ENCODE measurements at places on chromosomes 5 and 9.

DNA sequence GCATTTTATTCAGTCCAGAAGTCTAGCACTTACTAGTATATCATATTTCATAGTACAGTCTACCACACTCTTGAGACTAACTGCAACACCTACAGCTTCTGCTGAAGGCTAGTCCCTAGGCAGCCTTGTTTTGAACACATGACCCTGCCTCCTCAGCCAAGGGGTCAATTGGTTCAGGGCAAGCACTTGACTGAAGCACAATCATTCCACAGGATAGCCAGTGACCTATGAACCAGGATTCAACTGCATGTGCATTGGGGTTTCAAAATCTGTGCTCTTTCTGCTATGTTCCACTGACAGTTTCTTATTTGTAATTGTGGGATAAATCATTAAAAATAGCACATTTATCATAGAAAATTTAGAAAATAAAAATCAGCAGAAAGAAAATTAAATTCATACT, 186.8 kb downstream of the TMEM161B start:
- DNase-seq = no peak

DNA sequence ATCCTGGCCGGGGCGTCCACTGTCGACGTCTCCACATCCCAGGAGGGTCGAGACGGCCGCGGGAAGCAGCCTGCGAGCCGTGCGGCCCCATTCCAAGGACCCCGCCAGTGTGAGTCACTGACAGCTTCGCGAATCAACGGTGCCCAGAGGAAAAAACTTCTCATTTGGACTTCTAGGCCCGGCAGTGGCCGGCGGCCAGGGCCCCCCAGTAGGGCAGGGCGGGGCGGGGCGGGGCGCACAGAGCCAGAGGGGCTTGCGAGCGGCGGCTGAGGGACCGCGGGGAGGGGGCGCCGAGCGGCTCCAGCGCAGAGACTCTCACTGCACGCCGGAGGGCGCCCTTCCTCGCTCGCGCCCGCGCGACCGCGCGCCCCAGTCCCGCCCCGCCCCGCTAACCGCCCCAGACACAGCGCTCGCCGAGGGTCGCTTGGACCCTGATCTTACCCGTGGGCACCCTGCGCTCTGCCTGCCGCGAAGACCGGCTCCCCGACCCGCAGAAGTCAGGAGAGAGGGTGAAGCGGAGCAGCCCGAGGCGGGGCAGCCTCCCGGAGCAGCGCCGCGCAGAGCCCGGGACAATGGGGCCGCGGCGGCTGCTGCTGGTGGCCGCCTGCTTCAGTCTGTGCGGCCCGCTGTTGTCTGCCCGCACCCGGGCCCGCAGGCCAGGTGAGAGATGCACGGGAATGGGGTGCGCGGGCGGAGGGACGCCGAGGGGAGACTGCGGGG, at the start of gene F2R:
TSS of gene F2R (plus strand) at position 391 of the 720 bp plus-strand sequence. CDS start at position 573, 182 bp downstream.
- peak; percentile 33 for DNase-seq

- DNase-seq = no peak
Observed at GRCh38 chr9:75142202-75142601, 53.9 kb downstream of the OSTF1 start.

DNA sequence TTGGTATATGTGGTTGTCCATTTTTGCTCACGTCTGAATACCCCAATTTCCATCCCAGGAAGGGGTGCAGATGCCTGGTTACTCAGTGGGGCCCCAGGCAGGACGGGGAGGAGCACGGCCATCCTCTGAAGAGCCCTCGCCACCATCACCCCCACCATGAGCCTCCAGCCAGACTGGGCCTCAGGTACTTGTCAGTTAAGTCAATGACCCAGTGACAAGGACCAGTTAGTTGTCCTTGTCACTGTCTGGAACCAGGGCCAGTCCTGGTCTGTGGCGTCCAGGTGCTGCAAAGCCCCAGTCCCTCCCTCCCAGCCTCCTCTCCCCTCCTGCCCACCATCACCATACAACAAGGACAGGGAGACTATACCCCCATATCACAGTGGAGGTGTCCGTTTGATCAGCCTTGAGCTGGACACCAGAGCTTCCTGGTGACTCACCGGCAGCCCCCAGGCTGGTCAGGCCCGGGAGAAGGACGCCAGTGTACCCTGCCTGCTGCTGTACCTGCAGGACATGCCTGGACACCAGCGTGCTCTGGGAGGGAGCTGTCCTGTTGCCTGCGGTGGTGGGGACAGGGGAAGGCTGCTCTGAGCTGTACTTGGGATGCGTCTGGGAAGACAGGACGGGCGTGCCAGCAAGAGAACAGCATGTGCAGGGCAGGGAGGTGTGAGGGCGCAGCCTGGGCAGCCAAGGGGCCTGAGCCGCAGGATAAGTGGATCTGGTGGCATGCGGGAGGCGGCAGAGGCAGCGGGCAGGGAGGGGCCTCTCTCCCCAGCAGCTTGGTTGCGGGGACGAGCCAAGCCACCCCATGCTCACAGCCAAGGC, 32.6 kb upstream of the TTLL11 start:
- DNase-seq = no peak

DNA sequence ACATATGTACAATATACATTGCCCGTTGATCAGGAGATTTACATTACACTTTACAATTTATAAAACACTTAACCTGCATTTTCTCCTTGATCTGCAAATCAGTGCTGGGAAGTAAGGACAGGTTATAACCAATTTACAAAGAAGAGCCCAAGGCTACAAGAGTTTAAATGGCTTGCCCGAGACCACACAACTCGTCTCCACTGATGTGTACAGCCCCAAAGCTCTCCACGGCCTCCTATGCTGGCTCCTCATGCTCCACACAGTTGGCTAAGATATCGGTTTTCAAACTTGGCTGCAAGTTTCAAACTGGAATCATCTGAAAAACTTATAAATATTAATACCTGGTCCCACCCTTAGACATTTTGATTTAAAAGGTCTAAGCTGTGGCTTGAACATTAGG, 10.3 kb downstream of the ACTL7B start:
- no peak for DNase-seq

DNA sequence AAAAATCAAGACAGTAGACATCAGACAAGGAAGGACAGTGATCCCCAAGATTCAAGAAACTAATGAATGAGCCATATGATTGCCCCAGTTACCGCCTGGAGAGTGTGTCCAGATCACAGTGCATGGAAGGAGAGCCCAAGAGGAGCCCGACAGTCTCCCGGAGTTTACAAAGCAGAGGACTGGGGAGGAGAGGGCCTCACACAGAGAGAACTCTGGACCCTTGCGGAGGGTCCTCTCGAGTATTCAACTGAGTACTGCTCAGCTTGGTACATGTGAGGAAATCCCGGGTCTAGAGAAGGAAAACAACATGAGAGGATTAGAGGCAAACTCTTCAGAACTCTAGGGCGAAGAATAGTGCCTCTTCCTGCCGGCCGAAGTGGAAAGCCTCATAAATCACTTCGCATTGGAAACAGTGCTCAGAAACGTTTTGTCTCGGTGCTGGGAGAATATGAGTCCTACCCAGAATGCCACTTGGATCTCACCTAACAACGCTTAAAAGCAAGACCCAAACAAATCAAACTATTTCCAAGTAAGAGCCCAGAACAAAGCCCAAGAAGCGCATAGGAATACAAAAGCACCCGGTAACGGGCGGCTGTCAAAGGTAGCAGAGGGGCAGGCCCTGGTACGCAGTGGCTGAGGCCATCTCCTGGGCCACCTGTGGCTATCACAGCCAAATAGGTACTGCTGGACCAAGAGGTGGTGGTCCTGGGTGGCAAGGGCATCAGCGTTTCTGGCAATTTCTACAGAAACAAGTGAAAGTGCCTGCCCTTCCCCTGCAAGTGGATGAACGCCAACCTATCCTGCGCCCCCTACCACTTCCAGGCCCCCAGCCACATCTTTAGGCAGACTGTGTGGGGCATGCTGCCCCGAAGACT, 36.0 kb downstream of the FAM78A start:
- no peak for DNase-seq

DNA sequence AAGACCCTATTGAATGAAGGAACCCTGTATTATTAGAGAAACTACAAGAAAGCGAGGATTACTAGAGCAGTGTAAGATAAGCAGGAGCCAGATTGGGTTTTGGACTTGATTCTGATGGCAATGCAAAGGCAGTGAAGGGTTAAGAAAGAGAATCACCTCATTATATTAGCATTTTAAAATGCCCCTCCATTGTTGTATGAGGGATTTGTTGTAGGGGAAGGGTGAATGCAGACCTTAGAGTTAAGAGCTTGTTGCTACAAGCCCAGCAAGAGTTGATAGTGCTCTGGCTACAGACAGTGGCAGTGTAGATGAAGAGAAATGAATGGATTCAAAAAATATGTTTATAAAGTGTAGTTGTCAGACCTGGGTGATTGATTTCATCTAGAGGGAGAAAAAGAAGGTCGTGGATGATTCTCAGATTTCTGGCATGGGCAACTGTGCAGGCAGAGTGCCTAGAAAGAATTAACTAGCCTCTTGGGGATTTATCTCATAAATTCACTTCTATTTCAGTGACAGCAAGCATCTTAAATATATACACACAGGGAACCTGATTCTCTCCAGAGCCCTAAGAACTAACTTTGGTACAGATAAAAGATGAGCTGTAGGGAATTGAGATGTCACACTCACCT, 344.8 kb downstream of the ARRDC3 start:
- DNase-seq = no peak

DNA sequence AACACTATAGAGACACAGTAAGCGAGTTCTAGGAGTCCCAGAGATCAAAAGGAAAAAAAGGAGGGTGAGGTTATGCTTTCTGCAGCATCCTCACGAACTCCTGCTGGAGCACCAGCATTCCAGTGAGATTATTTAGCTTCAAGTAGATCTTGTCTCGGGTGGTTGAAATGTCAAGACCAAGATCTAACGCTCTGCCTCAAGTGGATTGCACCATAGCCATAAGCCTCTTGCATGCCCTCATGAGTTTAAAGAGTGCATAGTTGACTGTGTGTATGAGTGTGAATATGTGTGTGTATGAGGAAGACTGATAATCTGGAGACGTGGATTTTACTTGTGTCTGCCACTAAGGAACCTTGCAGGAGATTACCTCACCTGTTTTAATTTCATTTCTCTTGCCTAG, 335.3 kb upstream of the ADAMTSL1 start:
- no peak for DNase-seq

DNA sequence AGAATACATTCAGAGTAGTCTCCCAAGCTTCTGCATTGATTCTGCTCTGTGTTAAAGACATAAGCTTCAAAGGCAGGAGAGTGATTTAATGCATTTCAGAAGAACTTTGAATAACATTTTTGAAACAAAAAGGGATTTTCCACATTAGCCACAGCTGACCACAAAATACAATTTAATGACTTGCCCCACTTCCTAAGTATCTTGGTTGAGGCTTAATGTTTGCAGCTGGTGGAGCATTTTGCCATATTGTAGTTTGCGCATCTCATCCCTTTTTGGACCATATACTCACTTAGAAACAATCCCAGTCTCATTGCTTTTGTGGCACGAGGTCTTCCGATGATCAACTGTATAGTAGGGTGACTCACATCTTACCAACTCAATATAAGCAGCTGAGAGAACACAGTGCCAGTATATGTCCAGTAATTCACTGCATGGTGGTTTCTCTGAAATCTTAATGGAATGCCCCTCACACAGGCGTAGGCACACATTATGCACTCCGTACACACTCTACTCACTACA, 455.8 kb upstream of the PTGER4 start:
- DNase-seq = no peak

- no peak for DNase-seq
Observed at GRCh38 chr9:28887188-28887884, 1314.1 kb upstream of the C9orf72 start.

DNA sequence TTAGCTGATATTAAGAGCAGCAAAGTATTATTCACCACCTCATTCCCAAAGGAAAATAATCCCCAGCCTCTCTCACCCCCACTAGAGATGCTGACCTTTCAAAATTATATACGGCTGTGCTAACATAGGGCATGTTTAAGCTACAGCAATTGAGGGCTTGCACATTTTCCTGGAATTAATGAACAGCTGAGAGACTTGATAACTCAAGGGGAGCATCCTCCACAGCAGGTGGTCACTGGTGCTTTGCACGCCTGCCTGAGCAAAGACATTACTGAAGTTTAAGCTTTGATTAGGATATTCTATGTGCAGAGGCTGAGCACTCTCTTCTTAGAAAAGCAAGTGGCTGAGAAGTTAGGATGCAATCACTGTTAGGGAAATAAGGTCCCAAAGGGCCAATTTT, 230.9 kb downstream of the FAM114A2 start:
- DNase-seq = no peak

GRCh38 chr9:15116130-15116580, 190.9 kb downstream of the TTC39B start:
- no peak for DNase-seq

DNA sequence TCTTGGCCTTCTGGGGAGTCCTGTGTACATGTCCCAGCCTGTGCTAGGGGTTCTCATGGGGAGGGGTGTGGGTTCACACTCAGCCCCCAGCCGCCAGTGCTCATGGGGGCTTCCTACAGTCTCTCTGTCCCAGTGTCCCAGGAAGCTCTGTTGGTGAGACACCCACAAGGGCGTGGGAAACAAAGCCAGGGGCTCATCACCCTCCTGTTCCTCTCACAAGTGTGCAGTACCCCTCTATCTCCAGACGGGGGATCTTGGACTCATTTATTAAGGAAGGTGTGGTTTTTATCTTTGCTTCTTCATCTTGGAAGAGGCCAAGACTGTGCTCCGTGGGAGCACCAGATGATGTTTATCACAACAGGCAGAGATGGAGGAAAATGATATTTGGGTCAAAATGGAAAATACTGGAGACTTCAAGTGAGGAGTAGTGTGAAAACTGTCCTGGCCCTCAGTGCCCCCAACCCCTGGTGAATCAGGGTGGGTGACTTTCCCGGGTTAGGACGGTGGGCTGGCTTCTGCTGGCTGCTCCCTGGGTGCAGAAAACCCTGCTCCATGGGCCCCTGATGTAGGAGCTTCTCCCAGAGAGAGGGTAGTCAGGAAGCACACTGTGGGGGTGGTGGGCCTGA, 15.2 kb downstream of the TMEM171 start:
- DNase-seq = no peak

DNA sequence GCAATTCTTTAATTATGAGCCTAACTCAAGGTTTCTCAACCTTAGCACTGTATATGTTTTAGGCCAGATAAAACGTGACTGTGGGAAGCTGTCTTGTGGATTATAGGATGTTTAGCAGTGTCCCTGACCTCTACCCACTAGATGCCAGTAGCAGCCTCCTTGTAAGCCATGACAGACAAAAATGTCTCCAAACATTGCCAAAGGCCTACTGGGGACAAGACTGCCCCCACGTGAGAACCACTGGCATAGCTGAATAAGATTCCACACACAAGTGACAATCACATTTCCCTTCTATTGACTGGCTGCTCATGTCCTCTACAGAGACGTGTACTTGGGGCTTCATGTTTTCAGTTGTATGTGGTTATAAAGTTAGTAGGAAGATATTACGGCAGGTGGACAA, 55.4 kb downstream of the GOLM1 start:
- no peak for DNase-seq

All from stimulated activated CD8-positive, alpha-beta memory T cell treated with anti-CD3 and anti-CD28 coated beads, Interleukin-12 subunit alpha, Interleukin-12 subunit beta, amount 100 ng/mL, for 1 hour (primary cell).